T-cell (primary cell): ENCODE measurements at places on chromosomes 7 and 10.

DNA sequence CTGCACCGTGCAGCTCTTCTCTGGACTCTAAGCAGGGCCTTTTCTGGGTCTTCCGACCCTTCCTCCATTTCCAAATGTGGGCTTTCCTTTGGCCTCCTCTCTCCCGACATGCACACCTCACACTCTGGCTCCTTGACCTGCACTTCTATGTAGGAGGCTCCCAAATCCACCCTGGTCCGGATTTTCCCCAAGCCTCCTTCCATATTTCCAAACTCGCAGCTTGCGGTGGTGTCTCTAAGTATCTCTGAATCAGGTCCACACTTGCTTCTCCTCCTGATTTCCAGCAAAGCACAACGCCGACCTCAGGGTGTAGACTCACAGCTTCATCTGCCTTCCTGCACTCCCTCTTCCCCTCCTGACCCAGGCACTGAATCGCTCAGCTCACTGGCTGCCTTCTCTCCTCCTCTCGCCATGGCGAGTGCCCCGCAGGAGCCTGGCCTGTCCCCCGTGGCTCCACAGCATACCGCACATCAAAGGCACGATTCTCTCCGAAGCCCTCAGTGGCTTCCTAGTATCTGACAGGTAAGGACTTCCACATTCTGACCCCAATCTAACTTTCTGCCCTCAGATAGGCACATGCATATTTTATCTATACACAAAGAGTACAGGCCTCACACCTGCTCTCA lies 27.8 kb downstream of the DIP2C start:
- H3K36me3 ChIP-seq: no peaks in the 10 kb centered on the region
- no peak overlapping the region for H3K4me3 ChIP-seq
- H3K4me1 ChIP-seq: no peaks in the 10 kb centered on the region
- H3K27me3 ChIP-seq: peaks cover 16% of the 10 kb centered on the region

GRCh38 chr7:73623798-73624668 lies at the start of gene MLXIPL:
TSS of gene MLXIPL (minus strand) at chr7:73624522. CDS start at chr7:73624492, 30 bp downstream.
- DNase-seq: peak; percentile 50
- no peaks in the 10 kb centered on the region for H3K36me3 ChIP-seq
- no peak within 1 kb of the TSS for H3K27ac ChIP-seq
- peaks cover 74% of the 10 kb centered on the region for H3K27me3 ChIP-seq
- peaks cover 20% of the 10 kb centered on the region for H3K4me1 ChIP-seq
- no peak within 1 kb of the TSS for H3K4me3 ChIP-seq

GRCh38 chr7:114678116-114678515 lies 243.8 kb upstream of the MDFIC start:
- no peak overlapping the region for H3K4me3 ChIP-seq
- no peak for DNase-seq
- no peaks in the 10 kb centered on the region for H3K27me3 ChIP-seq
- no peaks in the 10 kb centered on the region for H3K4me1 ChIP-seq
- no peak overlapping the region for H3K27ac ChIP-seq

- no peak overlapping the region for H3K27ac ChIP-seq
- no peaks in the 10 kb centered on the region for H3K36me3 ChIP-seq
- peak overlapping the region; percentile 89 for H3K4me3 ChIP-seq
- DNase-seq: no peak
- no peaks in the 10 kb centered on the region for H3K27me3 ChIP-seq
Observed at GRCh38 chr7:23012908-23013714, 819 bp downstream of the HYCC1 start.

- H3K27ac ChIP-seq: no peak overlapping the region
- no peaks in the 10 kb centered on the region for H3K27me3 ChIP-seq
- no peaks in the 10 kb centered on the region for H3K36me3 ChIP-seq
- H3K4me3 ChIP-seq: no peak overlapping the region
- H3K4me1 ChIP-seq: no peaks in the 10 kb centered on the region
Observed at GRCh38 chr10:61110188-61110844, 166.3 kb upstream of the RHOBTB1 start.

DNA sequence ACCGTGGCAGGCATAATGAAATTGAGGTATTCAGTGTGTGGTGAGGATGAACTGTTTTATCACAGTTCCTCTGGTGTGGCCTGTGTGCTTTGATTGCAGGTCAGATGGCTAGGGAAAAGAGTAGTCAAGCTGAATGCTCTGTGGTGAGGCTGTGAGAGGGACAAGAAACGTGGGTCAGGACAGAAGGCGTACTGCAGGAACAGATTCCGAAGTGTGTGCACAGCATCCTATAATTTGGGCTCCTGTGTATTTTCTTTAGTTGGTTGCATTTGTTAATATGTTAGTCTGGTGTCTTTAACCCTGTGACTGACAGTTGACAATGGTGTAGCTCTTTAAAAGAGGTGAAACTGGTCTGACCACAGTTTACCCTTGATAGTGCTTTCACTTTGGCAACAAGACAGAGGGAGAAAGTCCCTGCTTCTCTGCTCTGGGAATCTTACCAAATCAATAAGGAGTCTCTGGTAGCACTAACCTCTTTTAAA lies 76.5 kb downstream of the AUTS2 start:
- DNase-seq: no peak
- no peak overlapping the region for H3K4me3 ChIP-seq
- H3K36me3 ChIP-seq: no peaks in the 10 kb centered on the region

- no peaks in the 10 kb centered on the region for H3K27me3 ChIP-seq
- H3K36me3 ChIP-seq: no peaks in the 10 kb centered on the region
- no peak overlapping the region for H3K4me3 ChIP-seq
- no peak for DNase-seq
Observed at GRCh38 chr10:28910956-28911355, 233.6 kb downstream of the BAMBI start.

DNA sequence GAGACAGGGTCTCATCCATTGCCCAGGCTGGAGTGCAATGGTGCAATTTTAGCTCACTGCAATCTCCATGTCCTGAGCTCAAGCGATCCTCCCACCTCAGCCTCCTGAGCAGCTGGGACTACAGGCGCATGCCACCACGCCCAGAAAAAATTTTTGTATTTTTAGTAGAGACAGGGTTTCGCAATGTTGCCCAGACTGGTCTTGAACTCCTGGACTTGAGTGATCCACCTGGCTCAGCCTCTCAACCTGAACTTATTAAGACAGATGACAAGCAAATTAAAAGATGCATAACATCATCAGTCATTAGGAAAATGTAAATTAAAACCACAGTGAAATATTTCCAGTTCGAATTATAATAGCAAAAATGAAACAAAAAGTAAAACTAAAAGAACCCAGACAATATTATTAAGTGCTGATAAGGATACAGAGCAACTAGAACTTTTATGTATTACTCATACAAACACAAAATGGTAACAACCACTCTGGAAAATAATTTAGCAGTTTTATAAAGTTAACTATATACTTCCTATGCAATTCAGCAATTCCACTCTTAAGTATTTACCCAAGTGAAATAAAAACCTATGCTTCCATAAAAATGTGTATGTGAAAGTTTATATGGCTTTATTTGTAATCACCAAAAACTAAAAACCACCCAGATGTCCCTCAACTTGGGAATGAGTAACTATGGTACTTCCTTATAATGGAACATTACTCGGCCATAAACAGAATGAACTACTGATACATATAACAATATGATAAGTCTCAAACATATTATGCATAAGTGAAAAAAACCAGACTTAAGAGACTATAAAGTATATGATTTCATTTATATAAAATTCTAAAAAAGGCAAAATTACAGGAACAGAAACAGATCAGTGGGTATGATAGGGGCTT lies 15.3 kb downstream of the ZFAND4 start:
- no peak overlapping the region for H3K4me3 ChIP-seq
- peaks cover 16% of the 10 kb centered on the region for H3K36me3 ChIP-seq
- DNase-seq: no peak
- H3K4me1 ChIP-seq: peaks cover 9% of the 10 kb centered on the region

GRCh38 chr7:44196450-44196872 lies 4.3 kb upstream of the YKT6 start:
- peak; percentile 9 for DNase-seq
- H3K36me3 ChIP-seq: no peaks in the 10 kb centered on the region
- H3K27me3 ChIP-seq: no peaks in the 10 kb centered on the region
- H3K27ac ChIP-seq: no peak overlapping the region
- H3K4me3 ChIP-seq: no peak overlapping the region

DNA sequence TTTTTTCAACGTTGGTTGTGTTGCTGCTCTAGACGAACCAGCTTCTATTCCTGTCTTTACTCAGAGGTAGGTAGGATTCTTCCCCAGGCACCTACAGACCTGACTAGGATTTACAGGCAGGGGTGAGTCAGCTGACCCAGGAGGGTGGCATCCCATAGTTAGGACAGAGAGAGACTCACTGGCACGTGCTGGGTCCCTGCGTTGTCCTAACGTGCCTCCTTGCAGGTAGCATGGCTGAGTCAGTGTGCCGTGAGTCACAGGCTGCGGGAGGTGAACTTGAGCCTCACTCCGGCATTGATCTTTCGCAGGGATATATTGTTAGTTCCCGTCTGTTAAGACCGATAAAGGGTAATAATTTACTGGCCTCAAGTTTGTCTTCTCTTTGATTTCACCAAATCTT lies 96.5 kb downstream of the PFKFB3 start:
- peaks cover 6% of the 10 kb centered on the region for H3K4me1 ChIP-seq
- H3K27me3 ChIP-seq: no peaks in the 10 kb centered on the region
- no peak overlapping the region for H3K4me3 ChIP-seq
- peak; percentile 6 for DNase-seq

DNA sequence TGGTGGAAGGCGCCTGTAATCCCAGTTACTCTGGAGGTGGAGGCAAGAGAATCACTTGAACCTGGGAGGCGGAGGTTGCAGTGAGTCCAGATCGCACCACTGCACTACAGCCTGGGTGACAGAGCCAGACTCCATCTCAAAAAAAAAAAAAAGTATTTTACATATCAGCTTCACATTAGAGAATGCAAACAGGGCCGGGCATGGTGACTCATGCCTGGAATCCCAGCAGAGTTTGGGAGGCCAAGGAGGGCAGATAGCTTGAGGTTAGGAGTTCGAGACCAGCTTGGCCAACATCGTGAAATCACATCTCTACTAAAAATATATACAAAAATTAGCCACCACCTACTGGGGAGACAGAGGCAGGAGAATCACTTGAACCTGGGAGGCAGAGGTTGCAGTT lies 31.6 kb downstream of the USP54 start:
- H3K4me3 ChIP-seq: no peak overlapping the region
- DNase-seq: no peak
- no peak overlapping the region for H3K27ac ChIP-seq
- no peaks in the 10 kb centered on the region for H3K36me3 ChIP-seq
- no peaks in the 10 kb centered on the region for H3K27me3 ChIP-seq

- no peak overlapping the region for H3K27ac ChIP-seq
- no peaks in the 10 kb centered on the region for H3K27me3 ChIP-seq
- no peak for DNase-seq
- H3K4me3 ChIP-seq: no peak overlapping the region
Observed at GRCh38 chr7:95478272-95479037, 7.3 kb upstream of the ASB4 start.

- no peaks in the 10 kb centered on the region for H3K27me3 ChIP-seq
- H3K27ac ChIP-seq: no peak overlapping the region
- no peak for DNase-seq
- peaks cover 7% of the 10 kb centered on the region for H3K4me1 ChIP-seq
- H3K36me3 ChIP-seq: no peaks in the 10 kb centered on the region
Observed at GRCh38 chr10:14389981-14390590, 59.4 kb upstream of the FRMD4A start.

GRCh38 chr10:84270708-84271107 lies 25.9 kb downstream of the RGR start:
- H3K27ac ChIP-seq: no peak overlapping the region
- no peak overlapping the region for H3K4me3 ChIP-seq
- H3K36me3 ChIP-seq: no peaks in the 10 kb centered on the region

DNA sequence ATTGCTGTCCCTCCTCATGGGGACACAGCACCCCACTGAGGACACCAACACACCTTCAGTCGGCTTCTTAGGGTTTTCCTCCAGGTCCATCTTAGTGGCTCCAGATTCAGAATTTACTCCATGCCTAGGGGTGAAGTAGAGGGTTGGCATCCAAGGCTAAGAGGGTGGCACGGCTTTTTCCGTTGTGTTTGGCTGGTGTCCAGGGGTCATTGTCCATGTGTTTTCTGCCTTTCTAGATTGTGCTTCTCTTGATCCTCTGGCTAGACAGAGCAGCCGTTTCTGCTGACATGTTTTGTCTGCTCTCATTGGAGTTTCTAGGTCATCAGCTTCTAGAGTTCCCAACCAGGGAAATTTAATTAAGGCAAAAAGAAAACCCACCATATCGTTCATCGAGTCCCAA lies 291.6 kb upstream of the CELF2 start:
- H3K36me3 ChIP-seq: no peaks in the 10 kb centered on the region
- no peak for DNase-seq
- no peaks in the 10 kb centered on the region for H3K4me1 ChIP-seq
- peaks cover 3% of the 10 kb centered on the region for H3K27me3 ChIP-seq
- no peak overlapping the region for H3K4me3 ChIP-seq

- no peaks in the 10 kb centered on the region for H3K4me1 ChIP-seq
- no peaks in the 10 kb centered on the region for H3K36me3 ChIP-seq
- H3K27me3 ChIP-seq: no peaks in the 10 kb centered on the region
- DNase-seq: no peak
Observed at GRCh38 chr7:107318523-107319160, 149.8 kb downstream of the HBP1 start.

- H3K4me3 ChIP-seq: no peak overlapping the region
- no peak overlapping the region for H3K27ac ChIP-seq
- H3K27me3 ChIP-seq: no peaks in the 10 kb centered on the region
- no peaks in the 10 kb centered on the region for H3K4me1 ChIP-seq
- no peaks in the 10 kb centered on the region for H3K36me3 ChIP-seq
Observed at GRCh38 chr10:7707102-7707501, 4.0 kb downstream of the ITIH2 start.

GRCh38 chr7:11327633-11328032 lies 354.0 kb downstream of the PHF14 start:
- H3K4me3 ChIP-seq: no peak overlapping the region
- no peak overlapping the region for H3K27ac ChIP-seq
- no peak for DNase-seq
- no peaks in the 10 kb centered on the region for H3K27me3 ChIP-seq
- H3K36me3 ChIP-seq: no peaks in the 10 kb centered on the region

DNA sequence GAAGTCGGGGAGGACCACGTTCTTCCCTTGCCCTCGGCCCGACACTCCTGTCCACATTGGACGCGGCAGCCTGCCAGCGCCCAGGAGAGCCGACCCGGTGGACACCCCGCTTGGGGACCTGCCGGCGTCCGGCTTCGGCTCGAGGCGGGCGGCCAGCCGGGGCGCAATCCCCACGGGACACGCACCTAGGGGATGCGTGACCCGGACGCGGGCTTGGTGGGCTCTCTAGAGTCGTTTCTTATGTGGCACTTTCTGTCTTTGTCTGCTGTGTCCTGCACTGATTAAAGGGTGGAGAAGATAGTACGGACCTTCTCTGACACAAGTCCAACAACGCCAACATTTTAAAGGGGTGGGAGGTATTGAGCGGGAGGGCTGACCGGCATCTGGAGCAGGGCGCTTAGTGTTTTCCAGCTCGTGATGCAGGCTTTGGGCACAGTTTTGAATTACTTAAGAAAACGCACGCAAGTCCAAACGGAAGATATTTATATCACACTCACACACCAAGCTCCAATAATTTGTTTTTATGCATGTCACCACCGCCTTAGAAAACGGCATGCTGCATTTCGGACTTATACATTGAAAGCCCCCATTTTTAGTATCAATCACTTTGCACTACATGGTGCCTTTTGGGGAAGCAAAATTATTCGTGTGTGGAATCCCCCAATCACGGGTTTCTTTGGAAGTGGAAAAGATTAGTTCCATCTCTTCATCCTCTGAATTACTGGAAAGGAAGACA lies 3.9 kb upstream of the SPAG6 start:
- peak overlapping the region; percentile 74 for H3K4me3 ChIP-seq
- H3K27ac ChIP-seq: no peak overlapping the region
- peaks cover 42% of the 10 kb centered on the region for H3K27me3 ChIP-seq
- H3K36me3 ChIP-seq: no peaks in the 10 kb centered on the region
- DNase-seq: no peak

- no peak for DNase-seq
- no peaks in the 10 kb centered on the region for H3K36me3 ChIP-seq
- H3K27me3 ChIP-seq: no peaks in the 10 kb centered on the region
- no peak within 1 kb of the TSS for H3K4me3 ChIP-seq
- H3K27ac ChIP-seq: no peak within 1 kb of the TSS
Observed at GRCh38 chr10:132065491-132066105, at the start of gene JAKMIP3. TSS of gene JAKMIP3 (plus strand) at chr10:132065946. CDS start at chr10:132104809, 38,863 bp downstream.
